Stimulated activated CD4-positive, alpha-beta T cell treated with anti-CD3 and anti-CD28 coated beads, Interleukin-1b, Interleukin-23, amount 100 ng/mL, for 1 hour (primary cell): ENCODE measurements at places on chromosomes 4 and X.

DNA sequence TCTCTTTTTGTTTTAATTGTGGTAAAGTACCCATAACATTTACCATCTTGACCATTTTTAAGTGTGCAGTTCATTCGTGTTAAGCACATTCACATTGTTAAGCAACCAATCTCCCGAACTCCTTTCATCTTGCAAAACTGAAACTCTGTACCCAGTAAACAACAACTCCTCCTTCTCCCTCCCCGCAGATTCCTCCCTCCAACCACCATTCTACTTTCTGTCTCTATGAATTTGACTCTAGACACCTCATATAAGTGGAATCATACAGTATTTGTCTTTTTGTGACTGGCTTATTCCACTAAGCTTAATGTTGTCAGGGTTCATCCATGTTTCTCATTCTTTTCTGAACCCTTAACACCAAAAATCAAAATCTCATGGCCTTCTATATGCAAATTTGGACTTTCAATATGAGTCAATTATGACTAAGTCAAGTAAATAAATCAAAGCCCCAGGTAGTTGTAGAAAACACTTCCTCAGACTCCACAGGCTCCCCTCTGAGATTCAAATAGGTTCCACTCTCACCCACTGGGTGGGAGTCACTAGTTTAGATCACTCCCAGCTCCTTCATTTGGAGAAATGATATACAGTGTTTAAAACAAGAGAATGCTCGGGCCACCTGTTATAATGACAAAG, 9.8 kb upstream of the RTL5 start:
- DNase-seq = no peak

- DNase-seq = no peak
Measured at GRCh38 chrX:96389281-96390047, 295.2 kb upstream of the DIAPH2 start.

- no peak for DNase-seq
Measured at GRCh38 chrX:83278988-83279387, 229.1 kb upstream of the POU3F4 start.

GRCh38 chr4:149886786-149887490, 71.3 kb upstream of the IQCM start:
- no peak for DNase-seq

GRCh38 chr4:475962-476361, 23.0 kb downstream of the ZNF721 start:
- no peak for DNase-seq

- DNase-seq = no peak
Measured at GRCh38 chr4:94409962-94410361, 41.8 kb upstream of the PDLIM5 start.

DNA sequence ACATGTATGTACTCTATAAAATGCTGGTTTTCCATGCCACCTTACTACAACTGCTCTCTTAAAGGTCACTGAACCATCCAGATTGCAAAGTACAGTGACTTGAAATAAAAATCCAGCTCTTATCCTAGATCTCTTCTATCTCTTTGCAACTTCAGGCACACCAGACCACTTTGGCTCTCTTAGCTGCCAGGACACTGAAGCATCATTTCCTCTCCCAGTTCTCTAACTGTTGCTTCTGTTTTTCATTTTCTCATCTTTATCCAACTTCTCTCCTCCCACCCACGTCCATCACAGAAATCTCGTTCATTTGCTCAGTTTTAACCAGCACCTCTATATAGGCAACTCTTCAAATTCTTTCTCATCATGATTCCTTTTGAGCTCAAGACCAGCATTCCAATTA, 74.3 kb downstream of the METTL14 start:
- DNase-seq = no peak

DNA sequence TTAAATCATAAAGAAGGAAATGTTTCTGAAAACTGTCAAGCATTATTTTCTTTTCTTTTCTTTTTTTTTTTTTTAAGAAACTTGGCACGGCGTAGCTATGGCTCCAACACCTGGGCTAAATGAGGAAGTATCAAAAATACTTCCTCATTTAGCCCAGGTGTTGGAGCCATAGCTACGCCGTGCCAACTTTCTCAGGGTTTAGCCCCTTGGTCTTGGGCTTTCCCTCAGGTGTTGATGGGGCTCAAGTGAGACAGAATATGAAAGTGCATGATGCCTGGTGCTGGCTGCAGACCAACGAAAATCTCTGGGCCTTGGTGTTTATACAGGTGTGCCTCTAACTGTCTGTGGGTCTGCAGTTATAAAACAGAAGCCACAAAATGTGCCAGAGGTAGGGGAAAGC, 132.7 kb downstream of the ARHGAP24 start:
- DNase-seq = no peak

DNA sequence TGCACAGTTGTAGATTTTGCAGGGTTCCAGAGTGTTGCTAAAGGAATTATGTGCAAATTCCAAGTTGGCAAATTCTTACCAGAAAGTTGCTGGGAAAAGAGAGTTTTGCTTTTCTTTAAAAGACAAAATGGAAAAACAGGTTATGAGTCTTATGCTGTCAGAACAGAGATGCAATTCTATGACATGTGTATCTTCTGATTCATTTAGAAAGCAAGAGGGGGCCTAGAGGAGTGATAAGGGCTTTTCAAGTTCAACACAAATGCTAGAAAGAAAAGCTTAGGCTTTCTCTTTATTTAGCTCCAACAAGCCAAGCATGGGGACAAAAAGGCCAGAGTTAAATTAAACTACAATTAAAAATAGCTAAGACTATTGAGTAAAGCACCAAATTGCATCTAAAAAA, 72.4 kb upstream of the GATB start:
- DNase-seq = no peak

DNA sequence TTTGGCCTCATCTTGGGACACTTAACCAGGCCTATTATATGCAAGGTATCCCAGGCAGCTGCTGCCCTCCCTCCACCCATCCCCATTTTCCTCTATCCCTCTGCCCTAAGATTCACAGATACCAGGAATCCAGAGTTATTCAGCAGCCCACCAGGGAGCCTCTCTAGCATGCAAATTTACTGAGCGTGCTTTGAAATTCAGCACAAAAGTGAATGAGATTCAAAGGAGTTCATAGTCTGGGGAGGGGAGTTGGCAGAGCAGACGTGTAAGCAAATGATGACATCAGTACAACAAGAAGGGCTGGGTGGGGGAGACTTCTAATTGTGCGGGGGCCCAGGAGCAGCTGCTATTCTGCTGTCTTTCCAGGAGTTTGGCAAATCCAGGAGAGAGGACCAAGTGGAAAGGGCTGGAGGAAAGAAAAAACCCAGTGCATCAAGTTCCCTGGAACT, 1.7 kb upstream of the MTM1 start:
- DNase-seq = no peak

DNA sequence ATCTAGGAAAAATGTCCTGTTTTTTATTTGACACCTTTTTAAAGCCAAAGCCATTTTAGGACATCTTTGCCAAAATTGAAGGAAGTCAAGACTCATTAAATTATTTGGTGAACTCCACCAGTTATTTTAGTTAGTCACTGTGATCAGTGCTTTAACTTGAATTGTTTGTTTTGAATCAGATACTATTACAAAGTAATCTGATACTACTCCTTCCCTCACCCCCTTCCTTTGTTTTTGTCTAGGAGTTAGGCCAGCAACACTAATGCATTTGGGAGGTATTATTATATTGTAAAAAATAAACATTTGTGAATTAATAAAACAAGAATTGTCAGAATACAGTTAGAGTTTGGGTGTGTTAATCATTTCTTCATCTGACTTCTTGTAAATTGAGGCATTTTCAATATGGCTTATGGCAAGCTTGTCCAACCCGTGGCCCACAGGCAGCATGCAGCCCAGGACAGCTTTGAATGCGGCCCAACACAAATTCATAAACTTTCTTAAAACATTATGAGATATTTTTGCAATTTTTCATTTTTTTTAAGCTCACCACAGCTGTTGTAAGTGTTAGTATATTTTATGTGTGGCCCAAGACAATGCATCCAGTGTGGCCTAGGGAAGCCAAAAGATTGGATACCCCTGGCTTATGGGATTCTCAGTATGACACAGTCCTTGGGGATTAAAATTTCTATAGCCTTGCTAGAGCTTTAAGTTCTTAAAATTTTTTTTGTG, 182.2 kb downstream of the BMPR1B start:
- DNase-seq = no peak

DNA sequence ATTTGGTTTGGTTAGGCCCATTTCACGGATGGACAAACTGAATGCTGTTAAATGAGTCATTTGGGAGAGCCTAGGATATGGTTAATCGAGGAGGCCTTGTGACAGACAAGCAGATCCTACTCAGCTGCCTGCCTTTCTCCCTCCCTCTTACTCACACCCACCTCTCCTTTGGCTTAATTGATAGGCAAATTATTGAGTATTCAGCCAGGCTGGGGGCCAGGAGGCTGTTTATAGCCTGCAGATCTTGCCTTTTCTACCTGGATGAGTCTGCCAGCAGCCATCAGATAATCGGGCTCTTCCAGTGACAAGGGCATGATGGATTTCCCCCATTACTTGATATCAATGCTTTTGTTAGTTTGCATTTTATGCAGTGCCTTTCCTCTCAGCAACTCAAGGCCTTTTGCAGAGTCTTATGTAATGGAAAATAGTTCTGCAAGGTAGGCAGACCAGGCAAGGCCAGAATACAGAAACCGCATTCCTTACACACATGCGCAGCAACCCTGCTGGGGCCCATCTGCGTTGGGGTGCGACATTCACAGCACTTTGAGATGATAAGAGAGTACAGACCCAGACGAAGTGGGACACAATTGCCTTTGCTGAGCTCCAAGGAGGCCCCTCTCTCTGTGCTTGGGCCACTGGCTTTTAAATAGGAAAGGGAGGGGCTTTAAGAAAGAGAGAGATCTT, 96.2 kb upstream of the ATP6AP2 start:
- DNase-seq = no peak

DNA sequence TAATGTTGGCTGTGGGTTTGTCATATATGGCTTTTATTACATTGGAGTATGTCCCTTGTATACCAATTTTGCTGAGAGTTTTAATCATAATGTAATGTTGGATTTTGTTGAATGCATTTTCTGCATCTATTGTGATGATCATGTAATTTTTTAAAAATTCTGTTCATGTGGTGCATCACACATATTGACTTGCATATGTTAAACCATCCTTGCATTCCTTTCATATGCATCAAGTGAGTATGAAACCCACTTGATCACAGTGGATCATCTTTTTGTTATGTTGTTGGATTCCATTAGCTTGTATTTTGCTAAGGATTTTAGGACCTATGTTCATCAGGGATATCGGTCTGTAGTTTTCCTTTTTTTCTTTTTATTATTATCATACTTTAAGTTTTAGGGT, 12.1 kb downstream of the HEPH start:
- no peak for DNase-seq

DNA sequence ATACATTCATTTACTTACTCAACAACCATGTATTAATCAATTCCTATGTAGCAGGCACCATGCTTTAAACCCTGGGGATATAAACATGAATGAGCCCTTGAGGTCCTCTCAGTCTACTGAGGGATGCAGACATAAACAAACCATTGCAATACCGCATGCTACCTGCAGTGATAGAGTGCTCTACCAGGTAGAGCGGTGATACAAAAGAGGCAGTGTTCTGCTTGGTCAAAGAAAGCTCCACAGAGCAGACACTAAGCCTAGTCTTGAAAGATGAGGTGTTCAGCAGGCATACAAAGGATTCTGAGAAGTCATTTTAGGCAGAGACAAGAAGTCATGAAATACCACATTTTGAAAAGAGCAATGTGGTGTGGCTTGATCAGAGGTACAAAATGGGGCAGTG, 26.9 kb upstream of the AMOT start:
- DNase-seq = no peak

GRCh38 chr4:45467157-45467556, 656.7 kb downstream of the GABRG1 start:
- DNase-seq = no peak

GRCh38 chrX:134236626-134237614, at the start of gene CCDC160:
Gene CCDC160 (plus strand): TSS chrX:134237182. CDS start chrX:134244801, 7,619 bp downstream.
- no peak for DNase-seq

- no peak for DNase-seq
Measured at GRCh38 chrX:44881549-44881948, 8.6 kb downstream of the KDM6A start.

DNA sequence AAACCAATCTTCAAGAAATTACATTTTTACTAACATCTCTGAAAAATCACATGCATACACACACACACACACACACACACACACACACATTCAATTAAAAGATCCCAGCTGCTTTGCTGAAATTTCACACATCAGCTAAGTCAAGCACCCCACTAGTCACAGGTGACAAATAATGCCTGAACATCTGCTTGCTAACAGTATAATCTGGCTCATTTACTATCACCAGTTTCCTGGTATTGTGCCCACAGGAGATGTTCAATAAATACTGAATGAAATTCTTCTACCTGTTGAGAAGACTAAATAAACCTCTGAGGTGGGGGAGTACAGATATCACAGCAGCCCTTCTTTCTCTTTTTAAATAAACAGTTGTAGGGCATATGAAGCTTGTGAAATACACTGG, 994.0 kb downstream of the ARAP2 start:
- DNase-seq = no peak

DNA sequence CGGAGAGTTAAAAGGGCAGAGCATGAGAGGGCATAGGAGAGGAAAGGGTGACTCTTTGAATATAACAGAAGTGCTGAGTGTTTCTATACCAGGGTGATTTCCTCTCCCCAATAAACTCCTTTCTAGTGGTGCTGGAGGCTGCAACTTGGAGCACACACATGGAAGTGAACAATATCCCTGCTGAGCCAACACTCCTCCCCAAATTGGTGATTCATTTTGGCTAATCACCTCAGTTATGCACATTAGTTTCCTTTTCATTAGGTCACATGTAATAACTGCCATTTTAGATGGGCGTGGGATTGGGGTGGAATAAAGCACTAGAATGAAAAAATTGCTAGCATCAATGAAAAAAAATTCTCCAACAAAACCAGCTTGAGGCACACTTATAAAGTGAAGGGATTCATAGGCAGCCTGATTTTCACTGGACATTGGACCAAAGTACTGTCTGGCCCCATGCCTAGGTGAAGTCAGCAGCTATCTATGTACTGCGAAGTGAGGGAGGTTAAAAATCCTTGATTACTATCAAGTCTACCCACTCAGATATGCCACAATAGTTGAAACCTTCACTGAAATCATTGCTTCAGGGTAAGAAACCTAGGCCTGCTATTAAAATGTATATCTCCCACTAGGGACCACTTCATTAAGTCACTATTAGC, 174.0 kb downstream of the GLUD2 start:
- no peak for DNase-seq

DNA sequence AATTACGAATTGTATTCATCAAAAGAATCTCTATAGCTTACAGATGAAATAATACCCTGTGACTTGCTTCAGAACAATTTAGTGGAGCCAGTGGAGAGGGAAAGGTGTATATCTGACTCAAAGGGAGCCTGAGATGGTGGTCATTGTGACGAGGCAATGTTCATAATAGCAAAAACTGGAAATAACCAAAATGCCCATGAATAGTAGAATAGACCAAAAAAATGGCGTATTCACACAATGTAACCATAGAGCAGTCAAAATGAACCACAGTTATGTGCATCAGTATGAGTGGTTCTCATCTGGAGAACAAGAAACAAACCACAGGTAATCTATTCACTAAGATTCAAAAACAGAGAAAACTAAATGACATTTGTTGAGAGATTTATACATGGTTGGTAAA, 125.3 kb upstream of the CLNK start:
- DNase-seq = no peak

- no peak for DNase-seq
Measured at GRCh38 chrX:23885803-23886202, 21.9 kb downstream of the APOO start.
